ENCODE measurements at places on chromosomes 3 and 15.

- DNase-seq = no peak
These were observed 160.5 kb upstream of the CHRNA7 start for GRCh38 chr15:31869686-31870307.

DNA sequence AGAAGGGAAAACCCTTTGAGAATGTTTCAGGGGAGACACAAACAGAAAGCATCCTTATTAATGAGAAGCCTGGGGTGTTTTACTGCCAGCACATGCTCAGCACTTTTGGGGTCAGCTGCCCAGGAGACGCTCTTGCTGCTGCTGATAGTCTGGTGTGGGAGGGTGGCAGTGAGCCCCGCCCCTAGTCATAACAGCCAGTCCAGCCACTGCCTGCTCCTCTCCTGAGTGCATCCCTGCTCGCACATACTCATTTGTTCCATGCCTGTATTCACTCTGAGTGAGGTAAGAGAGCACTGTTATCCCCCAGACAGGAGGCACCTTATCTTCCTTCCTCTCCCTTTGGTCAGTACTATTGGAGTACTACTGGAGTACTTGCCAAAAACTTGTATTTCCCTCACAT is 101.3 kb downstream of the ETFA start:
- DNase-seq = no peak

DNA sequence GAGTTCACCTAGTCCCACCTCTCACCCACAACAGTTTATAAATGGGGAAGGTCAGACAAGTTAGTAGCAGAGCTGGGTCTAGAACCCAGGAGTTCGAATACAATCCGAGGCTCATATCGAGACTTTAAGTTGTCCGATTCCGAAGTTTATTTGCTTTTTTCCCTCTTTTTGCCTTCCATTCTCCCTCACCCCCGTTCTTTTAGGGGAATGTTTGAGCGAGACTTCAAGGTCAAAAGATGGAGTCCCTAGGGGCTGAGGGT is 7.3 kb downstream of the BCL6 start:
- DNase-seq = no peak

DNA sequence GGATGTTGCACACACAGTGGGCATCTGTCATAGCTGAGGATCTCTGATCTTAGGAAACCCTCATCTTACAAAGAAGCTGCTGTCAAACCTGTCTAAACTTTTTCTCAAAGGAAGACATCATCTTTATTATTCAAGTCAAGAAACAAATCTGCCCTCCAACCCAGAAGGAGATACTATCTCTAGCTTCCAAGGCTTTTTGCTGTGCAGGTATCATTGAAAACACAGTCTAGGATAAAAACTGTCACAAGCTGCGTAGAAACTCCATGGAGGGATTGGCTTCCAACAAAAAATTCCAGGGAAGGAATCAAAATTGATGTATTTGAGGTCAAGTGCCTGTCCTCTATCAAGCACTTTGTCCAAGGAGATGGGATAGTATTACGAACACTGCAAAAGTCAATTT is 89.1 kb downstream of the GOLIM4 start:
- DNase-seq = no peak

DNA sequence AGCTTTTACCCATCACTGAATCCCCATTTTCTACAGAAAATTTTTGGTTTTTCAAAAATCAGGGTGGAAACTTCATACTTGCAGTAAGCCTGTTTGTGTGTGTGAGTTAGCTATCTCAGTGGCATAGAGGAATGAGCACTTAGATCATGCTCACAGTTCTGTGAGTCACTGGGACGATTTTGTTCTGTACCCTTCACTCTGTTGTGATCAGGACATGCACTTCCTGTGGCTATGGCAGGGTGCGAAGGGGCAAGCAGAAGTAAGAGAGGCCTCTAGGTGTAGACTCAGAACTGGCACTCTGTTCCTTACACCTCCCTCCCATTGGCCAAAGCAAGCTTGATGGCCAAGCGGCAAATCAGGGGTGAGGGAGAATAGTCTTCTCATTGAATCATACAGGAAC is 11.6 kb downstream of the NIPA2 start:
- no peak for DNase-seq

GRCh38 chr15:47968593-47968992 is 152.2 kb upstream of the SLC24A5 start:
- no peak for DNase-seq

DNA sequence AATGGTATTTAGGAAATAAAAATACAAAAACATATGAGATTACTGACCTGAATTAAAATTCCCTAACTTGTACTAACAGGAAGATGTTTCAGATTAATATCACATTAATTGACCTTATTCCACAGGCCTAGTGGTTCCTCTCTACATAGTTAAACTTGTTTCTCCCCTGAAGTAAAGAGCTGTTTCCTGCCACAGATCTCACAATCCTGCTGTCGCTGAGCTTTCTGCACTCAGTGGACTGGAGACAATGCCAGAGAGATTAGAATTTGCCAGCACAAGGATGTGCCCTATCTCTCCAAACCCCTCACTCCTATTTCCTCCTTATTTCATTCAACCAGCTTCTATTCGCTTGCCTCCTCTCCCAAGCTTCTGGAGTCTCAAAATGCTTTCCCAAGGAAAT is 130.6 kb downstream of the CTNNB1 start:
- no peak for DNase-seq

DNA sequence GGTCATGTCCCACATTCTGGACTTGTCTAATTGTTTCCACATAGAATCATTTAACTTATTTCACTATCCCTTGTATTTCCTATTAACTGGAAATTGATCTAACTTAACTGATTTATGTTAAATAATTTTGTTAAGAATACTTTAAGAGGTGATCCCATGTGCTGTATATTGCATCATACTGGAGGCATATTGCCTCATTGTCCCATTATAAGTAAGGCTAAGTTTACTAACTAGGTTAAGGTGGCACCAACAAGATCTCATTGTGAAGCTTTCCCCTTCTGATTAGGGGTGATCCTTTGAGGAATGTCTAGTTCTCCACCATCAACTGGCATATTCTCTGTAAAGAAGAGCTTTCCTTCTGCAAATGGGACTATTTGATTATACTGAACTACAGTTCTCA is 24.4 kb downstream of the MAP1A start:
- DNase-seq = no peak

- no peak for DNase-seq
These were observed 118.5 kb downstream of the DUT start for GRCh38 chr15:48449734-48450133.

GRCh38 chr15:91253605-91254004 is 153.5 kb downstream of the SV2B start:
- no peak for DNase-seq

DNA sequence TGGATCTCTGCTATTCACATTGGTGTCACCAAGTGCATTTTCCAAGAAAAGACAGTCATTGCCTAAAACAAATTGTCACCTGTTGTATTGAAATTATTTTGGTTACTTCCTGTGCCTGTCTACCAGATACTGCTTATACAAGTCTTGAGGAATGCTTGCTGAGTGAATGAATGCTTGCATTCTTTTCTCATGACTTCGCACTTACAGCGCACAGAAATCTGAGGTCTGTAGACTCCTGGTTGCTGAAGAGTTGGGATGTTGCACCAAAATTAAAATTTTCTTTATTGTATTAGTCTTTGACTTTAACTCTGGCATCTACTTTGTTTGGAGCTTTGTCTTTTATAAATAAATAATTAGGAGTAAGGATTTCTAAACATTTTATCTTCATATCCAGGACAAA is 28.4 kb downstream of the SH3GL3 start:
- DNase-seq = no peak

DNA sequence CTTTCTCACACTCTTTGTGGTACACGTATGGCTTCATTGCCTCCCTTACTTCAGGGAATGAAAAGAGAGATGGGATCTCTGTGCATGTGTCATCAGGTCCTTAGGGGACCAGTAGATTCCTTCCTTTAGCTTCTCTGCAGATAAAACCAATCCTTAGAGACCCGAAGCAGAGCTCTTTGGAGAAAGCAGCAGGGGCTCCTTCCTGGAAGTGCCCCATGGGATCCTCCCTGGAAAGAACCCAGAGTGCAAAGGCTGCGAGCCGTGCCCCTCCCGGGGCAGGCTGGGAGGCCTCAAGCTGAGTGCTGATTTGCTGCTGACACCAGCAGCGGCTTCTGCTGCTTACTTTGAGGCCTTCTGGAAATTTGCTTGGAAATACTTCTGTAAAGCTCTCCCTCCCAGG is 328.6 kb upstream of the RGMA start:
- no peak for DNase-seq

- DNase-seq = no peak
These were observed 681 bp downstream of the CHMP2B start for GRCh38 chr3:87227835-87228144.

DNA sequence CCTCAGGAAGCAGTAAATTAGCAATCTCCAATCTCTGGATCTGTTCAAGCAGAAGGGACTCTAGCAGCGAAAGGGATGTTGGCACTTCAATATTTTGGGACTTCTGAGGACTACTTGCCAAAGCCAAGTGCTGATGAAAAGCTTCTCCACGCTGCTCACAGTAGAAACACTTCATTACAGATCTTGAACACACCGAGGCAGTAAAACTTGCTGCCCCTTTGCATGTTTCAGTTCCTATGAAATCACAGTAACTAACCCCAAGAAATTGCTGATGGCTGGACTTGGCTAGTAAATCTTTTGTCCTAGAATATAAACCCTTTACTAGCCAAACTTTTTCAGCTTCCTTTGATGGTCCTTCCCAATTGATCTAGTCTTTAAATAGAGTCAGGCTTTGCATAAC is 750.5 kb upstream of the GRM7 start:
- DNase-seq = no peak

GRCh38 chr3:28598165-28598564 is 249.5 kb upstream of the AZI2 start:
- no peak for DNase-seq

GRCh38 chr15:95850837-95851236 is 479.7 kb upstream of the NR2F2 start:
- no peak for DNase-seq

GRCh38 chr3:153161714-153162512 is at the start of gene RAP2B:
Gene RAP2B (plus strand): TSS chr3:153162226. CDS start chr3:153162694, 468 bp downstream.
- peak; percentile 90 for DNase-seq

- no peak for DNase-seq
These were observed 132.1 kb downstream of the LPP start for GRCh38 chr3:188286087-188286513.

DNA sequence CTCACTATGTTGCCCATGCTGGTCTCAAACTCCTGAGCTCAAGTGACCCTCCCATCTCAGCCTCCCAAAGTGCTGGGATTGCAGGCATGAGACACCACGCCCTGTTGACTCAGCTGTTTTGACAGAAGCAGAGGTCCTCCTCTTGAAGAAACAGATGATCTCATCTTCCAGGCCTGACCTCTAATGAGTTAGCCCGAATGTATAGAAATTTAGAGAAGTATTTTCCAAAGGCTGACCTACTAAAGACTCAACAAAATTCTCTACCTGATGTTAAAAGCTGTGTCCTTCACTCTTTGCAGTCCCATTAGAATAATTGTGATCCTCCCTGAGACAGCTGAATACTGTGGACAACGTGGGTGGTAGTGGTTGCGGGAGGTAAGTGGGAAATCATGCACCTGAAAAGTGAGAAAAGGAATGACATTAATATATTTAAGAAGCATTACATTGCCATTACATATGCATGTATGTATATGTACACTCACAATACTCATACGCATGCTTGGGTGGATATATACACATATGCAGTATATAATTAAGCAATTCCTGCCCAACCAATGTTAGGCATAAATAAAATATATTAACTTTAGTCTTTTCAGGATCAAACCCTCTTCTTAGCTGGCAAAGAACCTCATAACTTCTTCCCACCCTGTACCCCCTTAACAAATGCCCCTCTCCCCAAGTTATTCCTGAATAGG is 204.6 kb upstream of the NR2F2 start:
- DNase-seq = no peak

DNA sequence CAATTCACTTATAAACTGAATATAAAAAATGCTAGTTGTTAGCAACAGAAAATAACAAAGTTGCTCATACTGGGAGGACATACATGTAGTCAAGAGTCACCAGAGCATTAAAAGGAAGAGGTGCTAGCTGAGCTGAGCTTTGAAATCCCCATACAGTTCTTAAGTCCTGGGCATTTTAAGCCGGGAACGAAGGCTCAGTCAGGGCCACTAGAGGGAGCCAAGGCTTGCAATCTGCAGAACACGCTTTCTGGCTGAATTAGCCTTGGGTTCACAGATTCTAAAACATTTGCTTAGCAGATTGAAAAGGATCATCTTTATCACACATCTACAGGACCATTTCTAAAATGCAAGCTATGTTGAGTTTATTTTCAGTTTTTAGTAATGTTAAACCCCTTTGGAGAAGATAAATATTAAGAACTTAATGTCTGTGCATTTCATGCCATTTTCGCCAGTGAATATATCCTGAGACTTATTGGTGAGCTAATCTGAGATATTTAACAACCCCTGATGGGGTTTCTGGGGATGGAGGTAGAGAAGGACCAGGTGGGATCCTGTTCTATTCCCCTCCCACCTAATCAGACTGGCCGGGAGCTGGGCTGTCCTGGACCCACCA is 26.3 kb upstream of the MNS1 start:
- DNase-seq = no peak

DNA sequence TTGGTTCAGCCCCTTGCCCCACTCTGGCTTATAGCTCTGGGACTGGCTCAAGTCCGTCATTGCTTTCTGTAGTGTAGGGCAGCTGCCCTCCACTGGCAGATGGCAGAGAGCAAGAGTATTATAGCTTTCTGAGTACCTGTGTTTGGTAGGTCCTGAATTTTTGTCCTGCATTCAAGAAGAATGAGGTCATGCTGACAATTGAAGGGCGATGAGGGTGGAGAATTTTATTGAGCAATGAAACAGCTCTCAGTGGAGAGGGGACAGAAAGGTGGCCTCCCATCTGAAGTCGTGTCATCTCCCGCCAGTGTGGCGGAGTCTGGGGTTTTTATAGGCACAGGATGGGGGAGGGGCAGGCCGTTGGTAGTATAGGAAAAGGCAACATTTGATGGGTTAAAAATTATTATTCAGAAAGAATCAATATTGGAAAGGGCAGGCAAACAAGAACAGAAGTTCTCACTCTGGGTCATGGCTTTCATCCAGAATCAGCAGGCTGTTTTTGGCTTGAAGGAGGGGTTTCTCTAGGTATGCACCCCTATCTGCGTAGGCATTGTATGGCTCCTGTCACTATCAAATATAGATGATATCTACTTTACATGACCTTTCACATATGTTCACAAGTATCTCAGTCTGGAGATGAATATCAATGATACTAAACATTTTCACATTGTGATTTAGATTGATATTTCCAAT is 1239.7 kb upstream of the ALCAM start:
- no peak for DNase-seq

DNA sequence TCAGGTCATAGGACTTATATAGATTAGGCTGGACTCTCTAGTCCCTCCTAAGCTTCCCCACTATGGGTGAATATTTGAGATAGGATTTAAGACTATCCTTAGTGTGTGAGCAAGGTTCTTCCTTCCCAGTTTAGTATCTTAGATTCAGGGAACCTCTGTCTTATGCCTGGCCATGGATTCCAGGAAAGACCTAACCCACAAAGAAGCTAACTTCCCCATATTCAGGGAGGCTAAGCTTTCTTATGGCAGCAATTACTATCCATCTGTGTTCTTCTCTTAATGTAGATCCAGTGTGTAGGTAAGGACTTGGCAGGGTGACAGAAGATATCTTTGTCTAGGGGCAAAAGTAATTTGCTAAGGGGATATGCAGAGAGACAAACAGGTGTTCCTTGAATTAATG is 25.5 kb upstream of the PIK3R4 start:
- no peak for DNase-seq

GRCh38 chr3:143648708-143649107 is 199.6 kb downstream of the SLC9A9 start:
- DNase-seq = no peak

GRCh38 chr3:112786002-112786590 is 60.6 kb downstream of the CD200R1L start:
- DNase-seq = no peak
